ENCODE measurements at places on chromosomes 2 and 18.

DNA sequence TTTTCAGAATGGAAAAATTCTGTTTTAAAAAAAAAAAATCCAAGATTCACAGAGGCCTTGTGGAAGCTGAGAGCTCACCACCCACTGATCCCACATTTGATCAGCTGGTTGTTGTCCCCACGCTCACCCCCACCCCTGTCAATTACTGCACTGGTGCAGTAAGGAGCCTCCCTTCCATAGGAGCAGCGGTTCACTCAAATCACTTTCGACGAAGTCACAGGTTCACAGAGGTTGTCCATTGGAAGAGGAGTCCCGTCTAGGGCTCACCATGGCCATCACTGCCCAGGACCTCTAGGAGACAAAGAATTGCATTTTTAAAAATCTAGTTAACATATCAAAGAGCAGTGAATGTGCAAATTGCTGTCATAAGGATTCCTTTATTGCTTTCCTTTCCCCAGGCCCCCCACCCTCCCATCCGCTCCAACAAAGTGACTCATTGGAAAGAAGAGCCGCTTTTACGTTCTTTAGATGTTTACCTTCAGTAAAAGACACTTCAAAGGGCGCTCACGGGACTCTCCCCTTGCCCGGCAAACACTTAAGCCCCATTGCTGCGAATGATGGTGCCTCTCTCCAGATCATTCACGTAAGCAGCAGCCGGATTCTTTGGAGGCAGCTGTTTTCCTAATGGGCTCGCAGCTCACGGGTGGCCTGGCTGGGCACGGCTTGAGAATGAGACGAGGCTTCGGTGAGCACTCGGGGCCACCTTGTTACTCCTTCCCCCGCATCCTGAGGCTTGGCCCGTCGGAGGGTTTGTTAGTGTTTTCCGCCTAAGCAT, 165.5 kb upstream of the SALL3 start:
- H3K27ac ChIP-seq = no peak overlapping the region
- H3K4me3 ChIP-seq = no peak overlapping the region
- H3K36me3 ChIP-seq = no peaks in the 10 kb centered on the region
- no peaks in the 10 kb centered on the region for H3K27me3 ChIP-seq
- H3K4me1 ChIP-seq = no peaks in the 10 kb centered on the region

- DNase-seq = peak; percentile 50
- H3K4me3 ChIP-seq = no peak overlapping the region
- H3K36me3 ChIP-seq = no peaks in the 10 kb centered on the region
- peaks cover 6% of the 10 kb centered on the region for H3K4me1 ChIP-seq
Observed at GRCh38 chr2:134080386-134081089, 173.3 kb upstream of the MGAT5 start.

DNA sequence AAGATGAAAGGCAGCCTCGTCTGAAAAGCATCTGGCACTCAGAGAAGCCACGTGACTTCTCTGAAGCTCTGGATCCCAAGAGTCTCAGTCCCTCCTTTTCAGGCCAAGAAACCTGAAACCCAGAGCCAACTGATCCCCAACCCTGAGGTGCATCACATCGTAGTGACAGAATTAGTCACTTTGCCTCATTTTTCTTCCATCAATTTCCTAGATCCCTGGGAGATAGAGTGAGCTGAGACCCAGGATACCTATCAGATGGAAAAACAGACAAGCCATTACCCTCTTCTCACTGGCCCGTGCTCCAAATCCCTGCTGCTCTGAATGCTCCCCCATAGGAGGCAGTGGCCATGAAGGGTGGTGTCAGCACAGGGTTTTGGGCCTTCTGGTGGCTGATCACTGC, 113.1 kb downstream of the ALK start:
- no peak overlapping the region for H3K27ac ChIP-seq
- no peaks in the 10 kb centered on the region for H3K27me3 ChIP-seq
- H3K4me3 ChIP-seq = no peak overlapping the region
- H3K36me3 ChIP-seq = no peaks in the 10 kb centered on the region
- no peaks in the 10 kb centered on the region for H3K4me1 ChIP-seq
- no peak for DNase-seq

GRCh38 chr2:13218205-13218604, 501.5 kb downstream of the TRIB2 start:
- no peak for DNase-seq
- no peak overlapping the region for H3K4me3 ChIP-seq
- no peaks in the 10 kb centered on the region for H3K4me1 ChIP-seq
- H3K27me3 ChIP-seq = no peaks in the 10 kb centered on the region
- H3K36me3 ChIP-seq = no peaks in the 10 kb centered on the region
- no peak overlapping the region for H3K27ac ChIP-seq

GRCh38 chr2:232504438-232504837, 15.8 kb upstream of the PRSS56 start:
- no peak for DNase-seq
- peaks cover 31% of the 10 kb centered on the region for H3K27me3 ChIP-seq
- H3K36me3 ChIP-seq = no peaks in the 10 kb centered on the region
- no peak overlapping the region for H3K27ac ChIP-seq
- no peak overlapping the region for H3K4me3 ChIP-seq
- no peaks in the 10 kb centered on the region for H3K4me1 ChIP-seq

DNA sequence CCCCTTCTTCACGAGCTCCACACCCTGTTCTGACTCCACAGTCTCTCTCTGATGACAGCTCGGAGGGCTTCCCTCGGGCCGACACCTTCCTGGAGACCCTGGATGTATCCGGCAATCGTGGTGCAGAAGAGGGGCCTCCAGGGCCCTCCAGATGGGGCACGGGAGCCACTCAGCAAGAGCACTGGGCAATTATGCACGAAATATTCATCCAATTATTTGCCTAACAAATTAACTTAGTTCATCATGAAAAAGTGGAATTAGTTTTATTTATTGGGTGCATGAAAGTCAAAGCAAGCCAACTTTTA, 277.3 kb upstream of the HDAC4 start:
- H3K27me3 ChIP-seq = no peaks in the 10 kb centered on the region
- H3K27ac ChIP-seq = no peak overlapping the region
- H3K4me3 ChIP-seq = no peak overlapping the region
- DNase-seq = no peak

- H3K27me3 ChIP-seq = no peaks in the 10 kb centered on the region
- H3K36me3 ChIP-seq = peaks cover 39% of the 10 kb centered on the region
- DNase-seq = no peak
- peaks cover 2% of the 10 kb centered on the region for H3K4me1 ChIP-seq
Observed at GRCh38 chr2:106106622-106107508, 87.2 kb downstream of the UXS1 start.
